Stimulated activated CD4-positive, alpha-beta T cell treated with anti-CD3 and anti-CD28 coated beads, TNF-alpha, amount 100 ng/mL, for 24 hours (primary cell): ENCODE measurements at places on chromosomes 11 and 22.

DNA sequence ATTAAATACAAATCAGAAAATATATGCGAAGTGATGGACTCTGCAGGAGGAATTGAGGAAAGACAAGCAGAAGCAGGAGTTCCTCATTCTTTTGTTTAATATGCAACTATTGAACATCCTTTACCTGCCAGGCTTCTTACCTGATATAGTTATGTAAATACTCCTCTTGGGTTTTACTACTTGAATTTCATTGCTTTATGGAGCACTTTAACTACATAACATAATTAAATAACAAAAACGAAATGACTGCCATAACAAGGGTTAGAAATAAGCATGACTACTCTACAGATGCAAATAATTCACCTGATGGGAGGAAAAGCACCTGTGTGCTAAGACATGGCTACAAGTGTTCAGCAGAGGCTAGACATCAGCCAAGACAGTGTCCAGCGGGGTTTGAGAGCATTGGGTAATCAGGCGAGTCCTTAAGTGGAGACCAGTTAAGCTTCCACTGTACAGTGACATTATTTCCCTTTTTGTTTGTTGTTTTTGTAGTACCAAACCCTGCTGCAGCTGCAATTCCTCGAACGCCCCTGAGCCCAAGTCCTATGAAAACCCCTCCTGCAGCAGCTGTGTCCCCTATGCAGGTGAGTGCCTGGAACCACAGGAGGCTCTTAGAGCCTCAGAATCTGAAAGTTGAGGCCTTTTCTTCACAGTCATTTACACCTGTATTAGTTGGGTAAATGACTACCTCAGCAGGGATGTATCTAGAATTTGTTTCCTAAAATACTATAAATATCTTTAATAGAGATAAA is 67.4 kb downstream of the SPECC1L start:
- no peak for DNase-seq

DNA sequence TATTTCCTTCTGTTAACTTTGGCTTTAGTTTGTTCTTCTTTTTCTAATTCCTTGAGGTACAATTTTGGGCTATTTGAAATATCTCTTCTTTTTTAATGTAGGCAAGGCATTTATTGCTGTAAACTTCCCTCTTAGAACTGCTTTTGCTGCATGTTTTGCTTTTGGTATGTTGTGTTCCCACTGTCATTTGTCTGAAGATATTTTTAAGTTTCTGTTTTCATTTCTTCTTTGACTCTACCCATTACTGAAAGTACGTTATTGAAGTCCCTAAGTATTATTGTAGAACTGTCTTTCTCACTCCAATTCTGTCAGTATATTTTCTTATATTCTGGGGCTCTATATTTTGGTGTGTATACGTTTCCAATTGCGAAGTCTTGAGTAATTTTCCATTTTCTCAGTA is 77.9 kb downstream of the KCNQ1OT1 start:
- no peak for DNase-seq

DNA sequence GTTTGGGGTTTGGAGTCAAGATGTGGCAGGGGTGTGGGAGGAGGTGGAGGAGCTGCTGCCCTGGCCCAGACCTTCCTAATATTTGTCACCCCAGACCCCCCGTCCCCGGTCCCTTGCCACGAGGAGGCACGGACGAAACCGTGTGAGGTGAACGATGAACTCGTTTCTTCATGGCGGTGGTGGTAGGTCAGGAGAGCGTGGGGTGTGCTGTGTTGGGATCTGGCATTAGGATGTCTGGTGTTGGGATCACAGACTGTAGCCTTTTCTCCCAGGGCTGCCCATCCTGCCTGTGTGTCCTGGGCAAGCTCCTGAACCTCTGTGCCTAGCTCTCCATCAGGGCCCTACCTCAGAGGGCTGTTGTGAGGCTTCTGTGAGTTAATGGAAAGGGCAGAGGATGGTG is 8.4 kb downstream of the MAPK8IP2 start:
- no peak for DNase-seq

- no peak for DNase-seq
These were observed 108.3 kb downstream of the CTTN start for GRCh38 chr11:70506658-70506970.

GRCh38 chr22:45818424-45819085 is 146.9 kb downstream of the ATXN10 start:
- DNase-seq: no peak

DNA sequence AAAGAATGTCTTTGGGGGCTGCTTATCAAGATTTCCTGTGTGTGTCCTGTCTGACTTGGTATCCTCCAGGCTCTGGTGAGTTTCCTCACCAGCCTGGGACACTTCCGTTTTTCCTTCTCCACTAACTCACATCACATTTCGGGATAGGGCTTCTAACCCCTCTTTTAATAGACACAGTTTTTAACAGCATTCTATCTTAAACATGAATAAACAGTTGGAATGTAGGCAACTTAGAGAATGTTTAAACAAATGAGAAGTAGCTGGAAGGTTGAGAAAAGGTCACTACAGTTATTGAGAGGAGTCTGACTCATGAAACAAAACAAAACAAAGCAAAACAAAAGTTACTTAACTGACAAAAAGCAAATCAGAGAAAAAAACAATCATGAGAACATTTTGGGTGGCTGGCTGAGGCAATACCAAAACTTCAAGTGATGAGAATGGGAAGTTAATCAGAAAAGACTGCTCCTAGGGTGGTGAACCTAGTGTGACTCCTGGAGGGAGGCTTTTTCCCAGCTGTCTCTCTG is 64.7 kb upstream of the CTSC start:
- DNase-seq: no peak

- no peak for DNase-seq
These were observed 87.6 kb downstream of the LARGE1 start for GRCh38 chr22:33832558-33833151.

GRCh38 chr11:134920851-134921608 is 509.0 kb upstream of the B3GAT1 start:
- no peak for DNase-seq
